ENCODE measurements at places on chromosomes 12 and 14.

DNA sequence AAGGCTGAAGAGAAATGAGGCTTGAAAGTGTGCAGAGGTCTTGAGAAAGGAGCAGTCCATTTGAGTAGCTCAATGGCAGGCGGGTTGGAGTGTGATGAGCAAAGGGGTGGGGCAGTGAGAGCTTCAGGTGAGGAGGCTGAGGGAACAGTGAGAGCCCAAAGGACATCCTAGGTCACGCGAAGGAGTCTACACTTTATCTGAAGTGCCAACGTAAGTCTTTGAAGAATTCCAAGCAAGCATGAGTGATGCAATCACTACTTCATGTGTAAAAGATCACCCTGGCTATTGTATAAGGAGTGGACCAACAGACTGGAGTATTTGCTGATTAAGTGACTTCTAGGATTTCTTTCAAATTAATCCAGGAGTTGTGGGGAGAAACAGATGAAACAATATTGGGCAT lies 159.9 kb upstream of the HIF1A start:
- no peak for DNase-seq

- DNase-seq = no peak
Measured at GRCh38 chr14:44782775-44783238, 178.9 kb downstream of the KLHL28 start.

- no peak for DNase-seq
Measured at GRCh38 chr14:87971010-87971409, 22.0 kb downstream of the GALC start.

- no peak for DNase-seq
Measured at GRCh38 chr12:80282761-80283160, 161.3 kb upstream of the PTPRQ start.

DNA sequence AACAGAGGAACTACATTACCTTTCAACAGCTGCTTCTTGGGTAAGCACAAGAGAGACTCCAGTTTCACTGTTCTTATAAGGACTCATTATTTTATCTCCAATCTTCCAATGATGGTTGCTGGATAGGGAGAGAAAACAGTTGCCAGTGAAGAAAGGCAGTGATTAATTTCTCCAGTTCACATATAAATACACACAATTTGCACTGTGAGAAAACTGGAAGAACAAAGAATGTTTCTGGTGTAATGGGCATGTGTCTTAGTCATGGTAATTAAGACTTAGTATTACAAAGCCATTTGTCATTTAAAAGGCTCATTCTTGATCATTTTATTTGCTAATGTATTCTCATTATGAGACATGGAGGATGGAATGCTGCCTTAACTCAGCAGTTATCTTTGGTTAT lies 78.0 kb upstream of the FAR2 start:
- no peak for DNase-seq

- no peak for DNase-seq
Measured at GRCh38 chr12:57842342-57843294, 3.9 kb downstream of the CTDSP2 start.

- peak; percentile 52 for DNase-seq
Measured at GRCh38 chr14:21039585-21040369, 2.4 kb upstream of the RNASE7 start.

DNA sequence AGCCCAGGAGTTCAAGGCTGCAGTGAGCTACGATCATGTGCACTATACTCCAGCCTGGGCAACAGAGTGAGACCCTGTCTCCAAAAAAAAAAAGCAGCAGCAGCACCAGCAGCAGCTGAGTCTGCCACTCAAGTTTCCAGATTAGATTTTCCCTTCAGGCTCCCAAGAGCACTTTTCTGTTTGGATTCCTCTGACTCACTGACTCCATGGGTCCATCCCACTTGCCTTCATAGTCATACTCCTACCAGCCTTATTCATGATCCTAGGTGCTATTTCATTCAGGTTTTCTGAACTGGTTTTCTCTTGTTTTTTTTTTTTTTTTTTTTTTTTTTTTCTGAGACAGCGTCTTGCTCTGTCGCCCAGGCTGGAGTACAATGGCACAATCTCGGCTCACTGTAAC lies 6.8 kb upstream of the TWF1 start:
- no peak for DNase-seq

- no peak for DNase-seq
Measured at GRCh38 chr14:75645056-75645455, 15.6 kb downstream of the ERG28 start.

DNA sequence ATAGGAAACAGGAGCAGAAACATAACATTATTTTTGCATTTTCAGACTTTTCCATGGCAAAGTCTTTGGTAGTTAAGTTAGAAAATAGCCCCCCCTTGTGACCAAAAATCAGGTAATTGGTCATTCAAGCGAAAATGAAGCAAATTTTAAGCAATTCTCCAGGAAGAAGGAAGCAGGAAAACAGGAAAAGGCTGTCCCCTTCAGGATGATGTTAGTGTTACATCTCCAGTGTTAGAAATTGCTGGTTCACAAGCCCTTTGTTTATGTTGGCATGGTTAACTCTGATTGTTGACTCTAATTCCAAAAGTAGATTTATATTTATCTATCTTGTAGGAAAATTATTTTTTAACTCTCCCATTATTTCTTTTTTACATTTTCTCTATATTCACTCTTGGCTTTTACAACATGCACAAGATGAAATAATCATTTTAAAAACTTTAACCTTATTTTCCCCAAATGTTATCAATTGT lies 18.8 kb upstream of the GAS2L3 start:
- no peak for DNase-seq

- DNase-seq = no peak
Measured at GRCh38 chr12:90978117-90978770, 23.3 kb upstream of the CCER1 start.

- no peak for DNase-seq
Measured at GRCh38 chr14:79352076-79352630, 859.2 kb downstream of the DIO2 start.

GRCh38 chr12:68481181-68481941 lies 129.3 kb upstream of the RAP1B start:
- no peak for DNase-seq

GRCh38 chr12:16389594-16389993 lies 42.1 kb downstream of the MGST1 start:
- DNase-seq = no peak

GRCh38 chr12:124673801-124674617 lies 106.6 kb upstream of the NCOR2 start:
- no peak for DNase-seq

- DNase-seq = no peak
Measured at GRCh38 chr12:47378907-47379306, 299.1 kb upstream of the AMIGO2 start.

DNA sequence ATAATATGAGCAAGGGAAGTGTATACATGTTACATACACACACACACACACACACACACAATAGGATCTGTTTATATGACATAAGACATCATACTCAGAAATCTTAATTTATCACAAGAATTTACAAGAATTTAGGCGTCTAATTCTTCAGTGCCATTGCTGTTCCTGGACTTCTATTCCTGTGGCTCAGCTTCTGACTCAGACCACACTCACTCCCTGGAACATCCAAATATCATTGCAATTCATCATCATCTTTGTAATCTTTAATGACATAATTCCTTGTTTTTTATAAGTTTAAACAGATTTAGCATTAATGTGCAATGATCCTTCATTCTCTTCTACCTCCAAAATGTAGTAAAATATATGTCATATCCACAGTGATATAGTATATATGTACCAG lies 544.2 kb downstream of the FOXG1 start:
- no peak for DNase-seq

- DNase-seq = no peak
Measured at GRCh38 chr12:31589598-31589903, 1.4 kb downstream of the DENND5B start.

DNA sequence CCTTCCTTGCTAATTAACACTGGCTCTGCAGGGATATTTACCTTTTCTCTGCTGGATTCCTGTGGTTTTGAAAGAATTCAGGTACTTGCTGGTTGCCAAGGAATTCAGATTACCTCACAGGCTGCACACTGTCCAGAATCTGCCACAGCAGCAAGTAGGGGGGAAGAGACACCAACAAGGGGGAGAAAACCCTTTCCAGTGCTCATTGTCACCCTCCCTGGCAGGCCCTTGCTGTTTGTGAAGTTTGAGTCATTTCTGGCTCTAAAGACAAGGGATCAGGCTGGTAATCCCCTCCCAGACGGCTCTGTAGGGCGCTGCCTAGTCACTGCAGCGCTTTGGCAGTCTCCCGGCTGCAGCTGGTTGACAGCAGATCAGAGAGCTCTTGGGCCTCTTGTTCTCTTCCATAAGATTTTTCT lies 50.8 kb downstream of the TTLL5 start:
- DNase-seq = peak; percentile 35

GRCh38 chr14:106831322-106831720 lies 1304.9 kb downstream of the TMEM121 start:
- DNase-seq = no peak

DNA sequence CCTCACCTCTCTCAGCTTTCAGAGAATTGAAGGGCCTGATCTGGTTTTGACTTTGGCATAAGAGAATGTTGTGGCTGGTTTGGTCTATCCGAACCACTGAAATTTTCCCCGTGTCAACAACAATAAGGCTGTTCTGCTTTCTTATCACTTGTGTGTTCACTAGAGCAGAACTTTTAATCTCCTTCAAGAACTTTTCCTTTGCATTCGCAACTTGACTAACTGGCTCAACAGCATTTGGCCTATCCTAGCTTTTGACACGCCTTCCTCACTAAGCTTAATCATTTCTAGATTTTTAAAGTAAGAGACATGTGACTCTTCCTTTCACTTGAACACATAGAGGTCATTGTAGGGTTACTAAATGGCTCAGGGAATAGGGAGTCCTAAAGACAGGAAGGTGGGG lies 25.9 kb upstream of the EDDM3A start:
- no peak for DNase-seq

DNA sequence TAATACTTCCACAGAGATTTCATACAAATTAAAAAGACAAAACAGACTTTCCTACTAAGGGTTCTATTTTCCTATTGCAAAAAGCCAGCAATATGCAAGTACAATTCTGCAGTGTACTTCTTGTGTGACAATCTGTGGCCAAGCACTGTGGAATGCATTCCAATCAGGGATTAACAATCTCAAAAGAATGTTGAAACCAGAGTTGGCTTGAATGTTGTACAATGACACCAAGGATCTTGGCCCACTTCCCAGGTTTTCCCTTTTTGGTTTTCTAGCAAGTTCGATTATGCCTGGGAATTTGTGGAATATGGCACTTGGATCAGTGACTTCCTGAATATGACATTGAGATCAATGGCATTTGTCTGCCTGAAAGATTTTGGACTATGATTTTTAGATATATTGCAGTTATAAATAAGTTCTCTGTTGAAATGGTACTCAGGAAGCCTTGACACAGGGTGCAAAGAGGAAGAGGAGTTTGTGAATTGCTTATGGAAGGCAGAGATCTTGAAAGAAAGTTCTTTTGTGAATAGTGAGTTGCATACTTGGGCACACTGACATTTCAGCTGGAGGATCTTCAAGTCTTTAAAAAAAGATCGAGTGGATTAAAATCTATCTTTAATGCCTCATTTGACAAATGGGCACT lies 81.4 kb upstream of the FERMT2 start:
- DNase-seq = no peak

GRCh38 chr12:13350381-13350780 lies 153.9 kb downstream of the EMP1 start:
- DNase-seq = no peak

- no peak for DNase-seq
Measured at GRCh38 chr12:15899282-15899870, 11.8 kb upstream of the DERA start.

GRCh38 chr14:36397357-36397756 lies 76.9 kb upstream of the MBIP start:
- no peak for DNase-seq

- DNase-seq = no peak
Measured at GRCh38 chr14:40903709-40904108, 703.0 kb upstream of the LRFN5 start.

- DNase-seq = no peak
Measured at GRCh38 chr12:68489273-68489672, 121.4 kb upstream of the RAP1B start.

- DNase-seq = peak; percentile 90
Measured at GRCh38 chr12:26126340-26127284, 1.8 kb upstream of the BHLHE41 start.

DNA sequence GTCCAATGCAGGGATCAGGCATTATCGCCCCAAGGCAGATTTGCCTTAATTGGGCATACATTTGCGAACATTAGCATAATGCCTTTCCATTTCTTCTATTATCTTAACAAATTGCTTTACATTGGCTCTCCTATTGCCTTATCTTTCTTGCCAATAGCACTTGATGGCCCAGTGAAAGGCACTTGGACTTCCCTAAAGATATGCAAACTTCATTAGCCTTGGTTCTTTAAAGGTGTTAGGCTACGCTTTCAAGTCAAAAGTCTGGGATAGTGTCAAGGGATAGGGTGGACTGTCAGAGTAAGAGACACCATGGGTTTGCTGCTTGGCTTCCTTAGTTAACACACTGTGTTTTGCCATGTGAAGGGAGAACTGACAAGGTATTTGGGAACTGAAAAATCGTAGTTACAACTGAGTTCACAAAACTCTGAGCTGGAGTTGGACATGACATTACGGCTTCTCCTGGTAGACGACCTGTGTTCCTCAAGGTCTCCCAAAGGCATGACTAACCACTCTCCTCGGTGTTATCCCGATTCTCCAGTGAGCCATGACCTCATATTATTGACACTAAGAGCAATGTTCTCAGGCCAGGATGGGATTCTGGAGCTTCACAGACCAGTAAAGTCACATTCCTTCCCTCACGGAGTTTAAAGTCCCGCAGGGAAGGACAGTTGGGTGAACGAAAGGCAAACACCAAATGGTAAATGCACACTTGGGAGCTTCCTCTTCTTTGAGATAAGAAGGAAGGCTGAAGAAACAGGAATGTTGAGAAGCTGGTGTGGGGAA lies 65.2 kb downstream of the TBC1D30 start:
- DNase-seq = no peak

DNA sequence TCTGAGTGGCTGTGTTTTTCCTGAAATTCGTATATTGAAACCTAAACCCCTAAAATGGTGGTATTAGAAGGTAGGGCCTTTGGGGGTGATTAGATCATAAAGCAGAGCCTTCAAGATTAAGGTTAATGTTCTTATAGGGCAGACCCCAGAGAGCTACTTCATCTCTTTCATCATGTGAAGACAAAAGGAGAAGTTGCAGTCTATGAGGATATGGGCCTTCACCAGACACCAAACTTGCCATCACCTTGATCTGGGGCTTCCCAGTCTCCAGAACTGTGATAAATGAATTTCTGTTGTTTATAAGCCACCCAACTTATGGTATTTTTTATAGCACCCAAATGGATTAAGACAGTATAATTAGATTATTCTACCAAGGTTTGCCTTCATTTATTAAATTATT lies 275.0 kb upstream of the ATP2B1 start:
- DNase-seq = no peak

Data from amygdala (tissue), 56 donors.